ENCODE measurements at places on chromosomes 7 and 10.
A peak's percentile ranks its signal among the peaks of the same experiment; 100 is the strongest.

GRCh38 chr7:97117035-97117371 lies 495 bp upstream of the SDHAF3 start:
- DNase-seq: no peak

DNA sequence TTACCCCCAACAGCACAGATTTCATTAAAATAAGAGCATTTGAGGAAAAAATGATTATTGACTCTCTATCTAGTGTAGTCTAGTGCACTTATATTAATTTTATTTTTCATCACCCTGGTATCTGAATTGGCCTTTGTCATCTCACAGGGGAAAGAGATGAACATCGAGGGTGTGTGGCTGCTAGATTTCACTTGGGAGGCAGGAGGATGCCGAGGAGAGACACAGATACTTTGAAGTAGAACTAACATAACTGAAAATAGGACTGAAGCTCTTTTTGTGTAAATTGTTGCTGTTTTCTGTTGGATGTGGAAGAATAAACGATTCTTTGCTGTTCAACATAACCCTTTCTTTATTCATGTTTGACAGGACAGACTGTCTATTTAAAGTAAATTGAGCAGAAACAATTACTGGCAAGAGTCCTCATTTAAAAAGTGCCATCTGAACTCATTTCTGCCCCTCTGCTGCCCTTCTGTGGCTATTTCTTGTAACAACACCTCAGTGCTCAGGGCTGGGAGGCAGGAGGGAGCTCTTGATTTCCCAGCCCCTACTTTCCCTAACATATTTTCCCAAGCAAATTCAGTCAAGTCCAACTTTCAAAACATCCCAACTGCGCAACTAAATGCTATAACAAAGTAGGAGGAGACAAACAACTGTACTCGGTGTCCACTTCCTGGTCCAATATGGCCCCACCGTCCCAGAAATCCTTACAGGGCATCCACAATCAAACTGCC lies 15.6 kb downstream of the LYZL1 start:
- peak; percentile 68 for DNase-seq

- DNase-seq: peak; percentile 70
These were observed 494.9 kb upstream of the AKR1E2 start for GRCh38 chr10:4331150-4331549.

GRCh38 chr7:1852517-1853430 lies 182.7 kb downstream of the ELFN1 start:
- no peak for DNase-seq

DNA sequence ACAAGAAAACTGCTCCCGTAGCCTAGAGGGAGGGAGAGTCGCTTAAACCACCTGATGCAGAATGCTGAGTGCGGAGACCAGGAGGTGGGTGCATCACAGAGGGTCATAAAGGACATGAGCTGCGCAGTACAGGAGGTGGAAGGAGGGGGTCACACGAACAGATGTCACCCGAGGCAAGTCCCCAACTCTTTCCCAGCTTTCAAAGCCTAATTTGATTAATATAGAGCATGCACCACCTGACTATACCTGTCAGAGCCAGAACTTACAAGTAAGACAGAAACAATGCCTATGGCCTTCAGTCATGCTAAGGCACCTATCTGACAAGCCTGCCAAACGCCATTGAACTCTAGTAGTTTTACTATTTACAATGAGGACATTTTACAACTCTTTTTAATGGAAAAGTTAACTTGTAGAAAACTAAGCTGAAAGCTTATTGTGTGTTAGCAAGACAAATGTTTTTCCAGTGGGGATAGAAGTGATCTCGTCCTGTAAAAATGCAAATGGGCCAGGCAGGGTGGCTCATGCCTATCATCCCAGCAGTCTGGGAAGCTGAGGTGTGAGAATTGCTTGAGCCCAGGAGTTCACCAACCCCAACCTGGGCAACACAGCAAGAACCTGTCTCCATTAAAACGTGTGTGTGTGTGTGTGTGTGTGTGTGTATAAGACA lies 1.1 kb upstream of the VOPP1 start:
- DNase-seq: peak; percentile 43

GRCh38 chr7:17099083-17099973 lies 199.1 kb upstream of the AHR start:
- DNase-seq: peak; percentile 98

GRCh38 chr10:13003004-13003403 lies 1.5 kb upstream of the CCDC3 start:
- no peak for DNase-seq

- DNase-seq: no peak
These were observed 7.2 kb downstream of the ANTXRL start for GRCh38 chr10:46293832-46294640.

- no peak for DNase-seq
These were observed 14.9 kb downstream of the CHST3 start for GRCh38 chr10:71978988-71979691.

DNA sequence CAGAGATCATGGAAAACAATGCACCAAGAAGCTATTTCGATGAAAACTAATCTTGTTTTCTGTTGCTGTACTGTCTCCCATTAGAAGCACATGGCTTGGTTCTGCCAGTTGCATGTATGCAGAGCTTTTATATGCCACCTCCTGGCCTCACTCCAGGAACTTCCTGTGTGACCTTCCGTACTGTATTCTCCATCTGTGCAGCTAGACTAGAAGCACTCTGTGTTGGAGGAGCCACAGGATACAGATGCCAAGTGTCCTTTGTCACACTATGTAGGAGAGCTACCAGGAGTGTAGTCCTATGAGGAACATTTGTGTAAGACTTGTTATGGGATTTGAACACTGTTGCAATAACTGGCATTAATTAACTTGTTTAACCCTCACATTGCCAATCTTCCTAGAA lies 503.5 kb upstream of the TPK1 start:
- no peak for DNase-seq

DNA sequence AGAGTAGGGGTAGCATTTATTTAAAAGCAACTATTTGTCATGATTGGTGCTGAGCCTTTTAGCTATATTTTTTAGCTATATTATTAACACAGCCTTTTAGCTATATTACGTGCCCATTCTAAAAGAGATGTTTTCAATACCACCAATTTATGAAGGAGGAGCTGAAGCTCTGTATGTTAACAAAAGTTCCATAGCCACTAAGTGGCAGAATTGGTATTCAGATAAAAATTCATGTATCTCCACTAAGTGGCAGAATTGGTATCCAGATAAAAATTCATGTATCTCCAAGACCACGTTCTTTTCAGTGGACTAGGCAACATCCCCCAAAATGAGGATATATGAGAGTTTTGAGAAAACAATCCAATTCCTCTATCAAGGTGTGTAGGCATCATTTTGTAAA lies 268.6 kb downstream of the HGF start:
- peak; percentile 9 for DNase-seq

GRCh38 chr10:56123247-56123646 lies 237.8 kb downstream of the ZWINT start:
- DNase-seq: no peak
